Fibroblast of the conjunctiva (primary cell): ENCODE measurements at places on chromosomes 2 and 18.

DNA sequence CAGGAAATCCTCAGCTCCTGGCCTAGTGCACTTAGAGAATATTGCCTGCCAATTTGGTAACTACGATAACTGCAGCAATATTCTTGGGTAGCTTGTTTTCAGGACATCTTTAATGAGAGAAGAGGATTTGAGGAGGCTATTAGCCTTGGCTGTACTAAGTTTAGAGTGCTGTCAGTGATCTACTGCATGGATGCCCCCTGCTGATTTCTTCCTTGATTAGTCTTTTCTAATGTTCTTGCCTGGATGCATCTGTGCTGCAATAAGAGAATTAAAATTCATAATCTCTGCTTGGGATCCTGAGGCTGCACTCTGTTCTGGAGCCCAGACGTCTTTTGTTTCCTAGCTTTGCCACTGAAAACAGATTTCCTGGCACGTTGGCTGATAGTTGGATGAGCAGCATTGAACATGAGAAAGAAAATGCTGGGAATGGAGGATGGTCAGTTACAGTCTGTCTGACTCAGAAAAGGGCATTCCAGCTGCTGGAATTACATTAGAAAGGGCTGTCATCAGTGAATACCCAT, 115.4 kb downstream of the CCDC85A start:
- DNase-seq, result no peak

DNA sequence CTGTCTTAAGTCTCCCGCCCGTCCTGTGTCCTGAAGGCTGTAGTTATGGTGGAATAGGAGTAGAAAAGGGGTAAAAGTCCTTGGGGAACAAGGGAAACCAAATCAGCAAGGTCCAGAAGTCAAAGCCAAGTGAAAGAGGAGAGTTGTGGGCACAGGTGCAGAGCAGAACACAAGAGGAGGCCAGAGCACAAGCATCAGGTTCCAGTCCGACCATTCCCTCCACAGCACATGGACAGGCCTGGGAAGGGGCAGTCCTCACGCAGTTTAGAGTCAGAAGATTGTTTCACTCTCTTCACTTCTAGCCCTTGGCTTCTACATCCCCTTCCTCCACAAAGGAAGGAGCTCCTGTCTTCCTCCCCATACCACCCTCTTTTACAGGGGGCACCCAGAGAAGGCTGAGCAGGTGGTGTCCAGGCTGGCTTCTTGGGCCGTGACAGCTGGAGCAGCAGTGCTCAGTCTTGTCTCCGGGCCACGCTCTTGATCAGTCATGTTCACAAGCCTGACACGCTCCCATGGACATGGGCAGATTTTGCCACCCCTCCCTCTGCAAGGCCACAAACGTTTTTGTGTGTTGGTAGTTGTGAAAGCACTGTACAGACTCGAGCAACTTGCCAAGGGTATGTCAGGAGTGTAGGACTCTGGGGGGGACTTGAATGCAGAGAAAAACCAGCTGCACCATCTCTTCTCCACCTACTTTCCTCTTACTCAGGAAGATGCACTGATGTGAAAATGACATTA, 138.5 kb upstream of the DAPL1 start:
- no peak for DNase-seq

DNA sequence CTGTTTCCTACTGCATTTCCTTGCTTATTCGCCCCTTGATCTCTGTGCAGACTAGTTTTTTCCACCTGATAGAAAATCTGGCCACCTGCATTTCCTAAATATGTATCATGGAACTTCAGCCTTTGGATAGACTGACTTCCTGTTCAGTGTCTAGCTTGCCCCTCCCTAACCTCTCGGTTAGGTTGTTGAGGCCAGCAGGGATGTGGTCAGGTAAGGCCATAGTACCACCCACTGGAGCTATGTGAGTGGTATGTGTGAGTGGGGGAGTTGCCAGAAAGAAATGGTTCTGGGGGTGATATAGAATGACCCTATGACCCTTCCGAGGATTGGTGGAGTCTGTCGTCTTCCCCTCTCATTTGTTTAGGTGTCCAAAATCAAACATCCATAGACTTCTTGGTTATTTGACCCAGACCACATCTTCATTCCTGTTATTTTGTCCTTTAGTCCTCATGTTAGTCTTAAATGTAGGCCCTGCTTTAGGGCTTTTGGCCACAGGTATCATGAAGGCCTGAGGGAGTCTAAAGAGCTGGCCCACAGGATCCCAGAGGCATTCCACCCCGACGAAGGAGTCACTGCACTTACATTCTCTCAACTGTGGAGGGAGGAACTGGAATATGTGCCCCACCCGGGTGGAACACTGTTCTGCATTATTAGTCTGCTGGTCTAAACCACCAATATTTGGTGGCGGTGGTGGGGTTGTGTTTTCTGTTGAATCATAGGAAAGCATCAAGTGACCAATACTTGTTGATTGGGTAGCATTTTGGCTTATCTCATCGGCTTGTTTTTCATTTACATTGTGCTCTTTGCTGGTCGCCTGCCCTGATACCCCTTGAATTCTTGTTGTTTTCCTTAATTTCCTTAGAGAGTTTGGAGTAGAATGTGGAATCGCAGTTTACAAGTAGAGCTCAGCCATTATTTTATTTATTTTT, 21.9 kb downstream of the CAB39 start:
- no peak for DNase-seq

DNA sequence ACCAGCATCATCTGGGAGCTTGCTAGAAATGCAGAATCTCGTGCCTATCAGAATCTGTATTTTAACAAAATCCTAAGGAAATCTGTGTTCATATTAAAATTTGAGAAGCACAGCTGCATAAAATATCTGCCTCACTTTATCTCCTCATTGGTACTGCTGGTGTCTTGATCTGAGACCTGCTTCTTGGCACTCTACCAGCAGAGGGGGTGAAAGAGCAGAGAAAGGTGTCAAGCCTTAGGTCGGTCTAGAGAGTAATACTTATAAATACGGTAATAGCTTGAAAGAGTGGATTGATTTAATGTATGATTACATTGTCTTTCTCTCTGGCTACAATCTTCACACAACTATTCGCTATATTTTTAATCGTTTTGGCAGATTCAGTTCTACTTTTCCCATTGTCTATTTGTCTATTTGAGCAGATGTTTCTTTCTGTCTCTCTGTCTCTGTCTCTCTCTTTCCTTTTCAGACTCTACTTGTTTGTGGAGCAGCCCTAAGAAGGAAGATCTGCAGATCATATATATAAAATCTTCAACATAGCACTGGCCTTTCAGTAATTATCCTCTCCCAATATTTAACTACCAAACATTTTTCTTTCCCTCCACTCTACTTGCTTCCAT, 1.7 kb upstream of the GCG start:
- DNase-seq, result peak; percentile 46

DNA sequence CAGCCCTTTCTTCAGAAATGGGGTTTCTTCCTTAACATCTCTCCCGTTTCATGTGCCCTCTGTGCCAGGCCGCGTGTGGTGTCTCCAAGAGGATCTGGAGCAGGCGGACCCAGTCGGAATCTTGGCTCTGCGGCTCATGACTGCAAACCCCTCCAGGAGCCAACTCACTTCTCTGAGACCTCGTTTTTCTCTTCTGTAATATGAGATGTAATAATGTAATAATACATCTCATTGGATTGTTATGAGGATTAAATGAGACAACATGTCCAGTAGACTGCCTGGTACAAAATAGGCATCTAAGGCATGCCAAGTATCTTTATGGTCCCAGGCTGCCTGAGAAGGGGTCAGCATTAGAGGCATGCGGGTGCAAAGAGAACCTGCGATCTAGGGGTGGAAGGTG, 221.3 kb upstream of the REV1 start:
- DNase-seq, result no peak

DNA sequence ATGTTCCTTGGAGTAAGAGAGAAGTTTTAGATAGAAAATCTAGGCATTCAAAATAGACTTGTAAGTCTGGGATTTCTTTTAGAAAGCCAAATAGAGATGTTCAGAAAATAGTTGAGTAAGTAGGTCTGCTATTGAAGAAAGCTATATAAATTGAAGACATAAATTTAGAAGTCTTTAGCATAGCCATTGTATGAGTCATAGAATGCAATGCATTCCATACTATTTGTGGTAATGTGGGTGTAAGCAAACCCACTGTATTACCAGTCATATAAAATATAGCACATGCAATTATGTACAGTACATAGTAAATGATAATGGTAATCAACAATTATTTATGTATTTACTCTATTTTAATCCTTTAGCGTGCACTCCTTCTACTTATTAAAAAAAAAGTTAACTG, 14.1 kb downstream of the MC4R start:
- DNase-seq, result no peak

- no peak for DNase-seq
These were observed 180.6 kb downstream of the MTX2 start for GRCh38 chr2:176449852-176450251.

GRCh38 chr2:114281188-114281587, 161.3 kb upstream of the DPP10 start:
- DNase-seq, result no peak

DNA sequence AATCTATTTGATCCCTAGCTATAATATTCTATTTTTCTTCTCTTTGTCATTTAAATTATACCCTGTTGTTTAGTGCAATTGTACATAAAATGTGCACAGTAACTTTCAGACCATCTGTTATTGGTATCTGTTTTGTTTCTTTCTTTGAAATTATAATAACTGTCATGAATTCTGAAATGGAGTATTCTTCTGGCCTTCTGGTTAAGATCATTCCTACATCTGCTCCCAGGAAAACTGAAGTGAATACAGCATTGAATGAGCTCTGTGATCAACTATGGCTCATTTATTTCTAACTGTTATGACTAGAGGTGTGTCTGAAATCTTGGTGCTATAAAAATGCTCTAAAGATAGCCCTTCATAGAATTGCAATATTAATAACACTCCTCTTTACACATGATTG, 788.4 kb upstream of the TMEFF2 start:
- no peak for DNase-seq

GRCh38 chr2:32383858-32384257, 27.0 kb downstream of the BIRC6 start:
- no peak for DNase-seq

- no peak for DNase-seq
These were observed 38.1 kb downstream of the LRRTM4 start for GRCh38 chr2:77484026-77484425.
